ENCODE measurements at places on chromosomes 16 and 17.

GRCh38 chr17:80475910-80476876 lies at the start of gene NPTX1:
TSS of gene NPTX1 (minus strand) at chr17:80476607. CDS start at chr17:80476446, 161 bp downstream.
- DNase-seq: no peak

GRCh38 chr16:1614456-1615102 lies 2.4 kb downstream of the CRAMP1 start:
- no peak for DNase-seq

GRCh38 chr17:75364078-75364477 lies 41.4 kb downstream of the GRB2 start:
- DNase-seq: no peak

- no peak for DNase-seq
Measured at GRCh38 chr16:66434619-66435430, 7.7 kb downstream of the BEAN1 start.

DNA sequence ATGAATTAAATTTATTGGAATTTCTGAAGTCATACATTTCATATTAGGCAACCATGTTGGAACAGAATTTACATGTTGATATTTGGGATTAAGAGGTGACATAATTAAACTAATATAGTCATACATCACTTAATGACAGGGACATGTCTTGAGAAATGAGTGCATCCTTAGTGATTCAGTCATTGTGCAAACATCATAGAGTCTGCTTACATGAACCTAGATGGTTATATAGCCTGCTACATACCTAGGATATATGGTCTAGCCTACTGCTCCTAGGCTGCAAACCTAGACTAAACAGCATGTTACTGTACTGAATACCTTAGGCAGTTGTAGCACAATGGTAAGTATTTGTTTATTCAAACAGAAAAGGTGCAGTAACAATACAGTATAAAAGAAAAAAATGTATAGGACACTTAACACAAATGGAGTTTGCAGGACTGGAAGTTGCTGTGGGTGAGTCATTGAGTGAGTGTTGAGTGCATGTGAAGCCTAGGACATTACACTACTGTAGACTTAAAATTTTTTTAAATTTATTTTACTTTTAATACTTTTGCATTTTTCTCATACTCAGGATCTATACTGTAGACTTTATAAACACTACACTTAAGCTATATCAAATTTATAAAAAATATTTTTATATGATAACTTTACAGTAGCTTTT lies 85.6 kb downstream of the OMG start:
- no peak for DNase-seq

GRCh38 chr17:65039336-65039988 lies 17.1 kb downstream of the GNA13 start:
- no peak for DNase-seq

DNA sequence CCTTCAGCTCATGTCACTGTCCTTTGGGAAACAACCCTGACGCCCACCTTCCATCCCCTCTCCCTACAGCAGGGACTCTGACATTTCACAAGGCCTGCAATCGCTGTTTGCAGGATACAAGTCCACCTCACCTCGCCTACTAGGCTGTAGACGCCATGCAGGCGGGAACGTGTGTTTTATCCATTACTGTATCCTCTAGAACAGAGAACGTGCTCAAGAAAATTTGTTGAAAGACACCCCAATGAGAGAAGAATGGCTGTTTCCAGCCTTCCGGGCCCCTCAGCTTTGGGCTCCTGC lies 1.5 kb upstream of the TTYH2 start:
- no peak for DNase-seq

- no peak for DNase-seq
Measured at GRCh38 chr17:56431736-56432135, 161.8 kb upstream of the NOG start.

- DNase-seq: no peak
Measured at GRCh38 chr17:81577278-81578000, 25.3 kb upstream of the FAAP100 start.

GRCh38 chr17:46763416-46763815 lies 55.1 kb downstream of the WNT3 start:
- DNase-seq: no peak

- peak; percentile 7 for DNase-seq
Measured at GRCh38 chr16:21101631-21102420, 48.8 kb downstream of the DNAH3 start.

GRCh38 chr16:71473891-71474290 lies 11.8 kb upstream of the ZNF23 start:
- no peak for DNase-seq

GRCh38 chr17:40564883-40565768 lies at the start of gene CCR7:
TSS of gene CCR7 (minus strand) at chr17:40565472. CDS start at chr17:40565409, 63 bp downstream.
- peak; percentile 90 for DNase-seq

DNA sequence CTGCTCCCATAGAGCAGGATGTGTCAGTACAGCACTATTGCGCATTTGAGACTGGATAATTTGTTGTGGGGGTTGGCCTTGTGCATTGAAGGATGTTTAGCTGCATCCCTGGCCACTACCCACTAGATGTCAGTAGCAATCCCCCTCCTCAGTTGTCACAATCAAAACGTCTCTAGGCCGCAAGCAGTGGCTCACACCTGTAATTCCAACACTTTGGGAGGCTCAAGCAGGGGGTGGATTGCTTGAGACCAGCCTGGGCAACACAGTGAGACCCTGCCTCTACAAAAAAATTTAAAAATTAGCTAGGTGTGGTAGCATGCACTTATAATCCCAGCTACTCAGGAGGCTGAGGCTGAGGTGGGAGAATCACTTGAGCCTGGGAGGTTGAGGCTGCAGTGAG lies 48.4 kb downstream of the CENPV start:
- DNase-seq: no peak

- DNase-seq: no peak
Measured at GRCh38 chr17:3004925-3005324, 58.5 kb downstream of the OR1D5 start.

- no peak for DNase-seq
Measured at GRCh38 chr17:21146362-21147015, 19.7 kb downstream of the DHRS7B start.

DNA sequence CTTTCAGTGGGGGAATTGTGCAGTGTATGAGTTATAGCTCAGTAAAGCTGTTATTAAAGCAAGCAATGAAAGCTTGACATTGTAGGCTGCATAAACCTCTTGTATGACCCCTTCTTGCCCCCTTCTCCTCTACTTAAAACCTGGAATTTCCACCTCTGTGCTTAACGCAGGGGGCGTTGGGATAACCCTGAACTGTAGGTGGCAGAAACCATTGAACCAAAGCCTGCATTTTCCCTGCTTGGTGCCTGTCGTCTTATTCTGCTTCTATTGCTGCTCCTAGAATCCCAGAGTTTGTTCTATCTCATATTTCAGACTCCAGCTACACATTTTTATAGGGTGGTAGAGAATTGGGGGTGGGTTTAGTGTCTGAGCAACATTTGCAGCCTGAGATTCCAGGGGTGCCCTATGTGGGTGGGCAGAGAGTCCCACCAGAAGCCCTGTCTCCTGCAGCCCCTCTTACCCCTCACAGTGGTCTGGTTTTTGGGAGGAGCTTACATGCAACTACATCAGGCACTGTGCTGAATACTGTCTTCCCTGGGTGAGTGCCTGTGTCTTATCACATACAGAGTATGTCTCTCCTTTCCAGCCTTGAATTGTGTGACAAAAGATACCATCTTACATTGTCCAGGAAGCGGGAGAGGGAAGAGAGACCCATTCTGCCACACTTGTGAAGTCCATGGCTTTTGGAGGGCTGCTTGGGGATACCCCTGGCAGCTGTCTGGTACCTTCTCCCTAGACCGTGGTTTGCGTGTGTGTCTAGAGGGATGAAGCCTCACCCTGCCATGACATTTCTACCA lies 407.7 kb upstream of the EEF2KMT start:
- DNase-seq: no peak

DNA sequence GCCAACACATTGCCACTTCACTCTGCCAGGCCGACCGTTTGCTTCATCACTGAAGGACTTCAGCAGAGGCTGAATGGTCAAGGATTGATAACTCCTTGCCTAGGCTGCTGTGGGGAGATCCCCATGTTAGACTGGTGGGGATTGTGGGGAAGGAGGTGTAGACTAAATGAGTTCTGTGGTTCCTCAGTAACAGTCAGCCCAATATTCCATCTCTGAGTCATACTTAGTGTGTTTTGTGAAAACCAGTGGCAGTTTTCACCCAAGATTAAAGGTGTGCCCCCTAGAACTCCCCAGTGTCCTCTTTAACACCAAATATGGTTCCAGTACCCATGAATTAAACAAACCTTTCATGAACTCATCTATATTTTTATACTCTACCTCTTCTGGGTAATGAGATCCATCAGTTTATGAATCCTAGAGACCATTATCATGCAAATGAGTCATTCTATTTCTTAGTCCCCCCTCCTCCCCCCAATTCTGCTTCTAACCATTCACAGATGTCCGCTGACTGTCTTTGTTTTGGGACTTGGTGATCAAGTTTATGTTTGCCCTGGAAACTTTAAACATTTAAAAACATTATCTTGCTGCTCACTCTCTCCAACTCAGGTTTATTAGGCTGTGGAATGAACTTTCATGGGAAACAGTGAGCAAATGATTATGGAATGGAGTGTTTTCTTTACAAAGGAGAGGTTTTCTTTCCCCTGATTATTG lies 66.8 kb upstream of the GAS7 start:
- no peak for DNase-seq

- DNase-seq: peak; percentile 74
Measured at GRCh38 chr17:74770498-74771318, 5.4 kb downstream of the NAT9 start.

- no peak for DNase-seq
Measured at GRCh38 chr17:19537111-19537510, 3.5 kb downstream of the SLC47A1 start.

GRCh38 chr17:65936013-65936412 lies 255.9 kb downstream of the CEP112 start:
- DNase-seq: no peak

DNA sequence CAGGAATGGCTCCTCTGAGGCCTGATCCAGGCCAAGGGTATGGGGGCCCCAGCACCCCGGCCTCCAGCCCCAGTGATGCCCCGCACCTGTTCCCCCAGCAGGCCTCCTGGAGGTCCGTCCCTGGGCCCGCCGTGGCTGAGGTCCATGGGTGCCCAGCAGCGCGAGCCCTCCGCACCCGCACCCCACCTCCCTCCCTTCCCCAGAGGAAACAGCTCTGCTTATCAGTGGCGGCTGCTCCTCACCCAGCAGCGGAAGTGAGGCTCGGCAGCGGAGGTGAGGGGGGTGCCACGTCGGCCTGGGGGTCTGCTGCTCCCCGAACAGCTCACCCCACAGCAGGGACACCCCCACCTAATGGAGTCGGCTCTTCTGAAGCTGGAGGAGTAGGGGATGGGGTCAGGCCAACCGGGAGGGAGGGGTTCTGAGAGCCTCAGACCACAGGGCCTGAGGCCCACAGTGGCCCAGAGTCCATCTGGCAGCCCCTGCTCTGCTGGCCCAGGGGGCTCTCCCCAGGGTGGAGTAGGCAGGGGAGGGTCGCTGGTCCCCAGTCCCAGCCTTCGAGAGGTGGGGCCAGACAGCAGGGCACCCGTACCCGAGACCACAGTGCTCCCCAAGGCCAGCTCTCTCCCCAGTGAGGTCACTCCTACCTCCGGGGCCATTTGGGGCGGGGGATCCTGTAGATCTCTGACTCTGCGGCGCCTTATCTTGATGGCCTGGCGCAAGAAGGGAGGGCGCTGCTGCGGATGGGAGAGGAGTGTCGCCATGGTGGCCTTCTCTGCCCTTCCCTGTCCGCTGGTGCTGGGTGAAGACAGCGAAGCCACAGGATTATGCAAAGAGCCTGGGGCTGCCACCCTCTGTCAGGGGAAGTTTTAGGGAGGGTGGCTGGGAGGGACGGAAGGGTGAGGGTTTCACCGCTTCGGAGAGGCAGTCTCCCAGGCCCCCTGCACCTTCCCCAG lies at the start of gene UNC13D:
TSS of gene UNC13D (minus strand) at position 828 of the 953 bp plus-strand sequence. CDS start at position 761, 67 bp downstream.
- DNase-seq: no peak

- no peak for DNase-seq
Measured at GRCh38 chr17:17549732-17550366, 41.7 kb downstream of the PEMT start.

DNA sequence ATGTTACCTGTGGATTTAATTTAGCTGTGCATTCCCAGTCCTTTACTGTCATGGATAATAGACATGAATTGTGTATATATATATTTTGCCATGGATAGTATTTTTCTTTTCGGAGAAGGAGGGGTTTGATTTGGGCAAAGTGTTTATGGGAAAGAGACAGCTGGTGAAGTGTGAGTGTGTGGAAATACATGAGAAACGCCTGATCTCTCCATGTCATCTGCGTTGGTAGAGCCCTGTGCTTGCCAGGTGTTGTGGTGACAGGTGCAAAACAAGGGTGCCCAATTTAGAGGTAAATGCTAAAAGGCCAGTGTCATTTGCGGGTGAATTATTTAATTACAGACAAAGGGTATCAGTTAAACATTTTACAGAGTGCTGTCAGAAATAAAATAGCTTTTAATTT lies 23.4 kb downstream of the NDEL1 start:
- no peak for DNase-seq

DNA sequence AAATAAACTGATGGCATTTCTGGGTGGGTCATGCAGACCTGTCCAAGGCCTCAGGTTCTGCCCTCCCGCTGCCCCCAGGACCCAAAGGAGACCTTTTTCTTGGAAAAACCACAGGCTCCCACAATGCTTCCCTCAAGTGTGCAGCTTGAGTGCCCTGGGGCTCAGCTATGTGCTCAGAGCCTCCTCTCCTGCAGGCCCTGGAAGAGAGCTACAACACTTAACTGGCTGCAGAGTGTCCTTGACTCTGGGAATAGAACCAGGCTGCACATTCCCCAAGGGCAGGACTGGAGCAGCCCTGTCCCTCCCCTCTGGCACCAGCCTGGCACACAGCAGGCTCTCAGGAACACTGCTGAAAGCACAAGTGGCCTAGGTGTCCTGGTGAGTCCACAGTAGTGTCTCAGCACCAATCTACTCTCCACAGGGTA lies 4.8 kb upstream of the SREBF1 start:
- no peak for DNase-seq

DNA sequence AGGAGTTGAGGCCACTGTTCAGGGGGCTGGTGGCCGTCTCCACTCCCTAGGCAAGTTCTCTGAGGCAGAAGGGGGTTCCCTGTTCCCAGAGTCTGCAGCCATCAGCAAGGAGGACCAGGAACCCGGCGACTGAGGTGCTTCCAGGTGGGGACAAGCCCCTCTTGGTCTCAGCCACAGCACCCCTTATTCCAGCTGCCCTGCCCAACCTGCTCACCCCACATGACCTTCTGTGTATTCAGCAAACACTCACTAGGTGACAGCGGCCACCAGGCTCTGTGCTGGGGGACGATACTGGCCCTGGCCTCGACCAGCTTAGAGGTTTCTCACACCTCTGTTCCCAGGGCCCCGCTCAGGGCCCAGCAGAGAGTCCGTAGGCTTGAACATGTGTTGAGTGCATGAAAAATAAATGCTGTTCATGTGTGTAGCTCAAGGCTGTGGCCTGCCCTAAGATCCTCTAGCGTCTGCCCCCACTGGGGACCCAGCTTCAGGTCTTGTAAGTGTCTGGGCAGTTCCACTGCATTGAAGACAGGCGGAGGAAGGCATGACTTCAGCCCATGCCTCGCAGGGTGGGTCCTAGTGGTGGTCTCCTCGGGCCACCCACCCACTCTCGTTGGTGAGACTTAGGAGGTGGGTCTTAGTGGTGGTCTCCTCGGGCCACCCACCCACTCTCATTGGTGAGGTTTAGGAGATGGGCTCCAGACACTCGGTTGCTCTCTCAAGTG lies 44.2 kb downstream of the NT5M start:
- DNase-seq: no peak

DNA sequence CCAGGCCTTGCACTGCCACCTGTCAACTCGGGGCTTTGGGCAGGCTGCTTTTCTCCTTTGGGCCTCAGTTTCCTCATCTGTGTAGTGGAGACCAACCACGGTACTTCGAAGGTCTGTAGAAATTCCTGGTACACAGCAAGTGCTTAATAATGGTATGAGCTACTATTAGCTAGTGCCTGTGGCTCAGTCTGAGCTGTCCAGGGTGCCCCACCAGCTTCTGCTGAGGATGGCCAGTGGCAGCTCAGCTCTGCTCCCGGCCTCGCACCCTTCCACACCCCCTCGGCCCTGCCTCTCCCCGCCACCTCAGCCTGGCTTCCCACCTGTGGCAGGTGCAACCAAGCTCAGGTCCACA lies 26.2 kb upstream of the PLCG2 start:
- DNase-seq: no peak
